Stimulated activated CD4-positive, alpha-beta T cell treated with anti-CD3 and anti-CD28 coated beads, Interleukin-1b, Interleukin-23, amount 100 ng/mL, for 48 hours (primary cell): ENCODE measurements at places on chromosomes 7 and 10.

- DNase-seq = no peak
These were observed 191.2 kb downstream of the DYNC1I1 start for GRCh38 chr7:95963446-95963990.

- DNase-seq = no peak
These were observed 104.2 kb upstream of the CHST15 start for GRCh38 chr10:124197371-124198124.

DNA sequence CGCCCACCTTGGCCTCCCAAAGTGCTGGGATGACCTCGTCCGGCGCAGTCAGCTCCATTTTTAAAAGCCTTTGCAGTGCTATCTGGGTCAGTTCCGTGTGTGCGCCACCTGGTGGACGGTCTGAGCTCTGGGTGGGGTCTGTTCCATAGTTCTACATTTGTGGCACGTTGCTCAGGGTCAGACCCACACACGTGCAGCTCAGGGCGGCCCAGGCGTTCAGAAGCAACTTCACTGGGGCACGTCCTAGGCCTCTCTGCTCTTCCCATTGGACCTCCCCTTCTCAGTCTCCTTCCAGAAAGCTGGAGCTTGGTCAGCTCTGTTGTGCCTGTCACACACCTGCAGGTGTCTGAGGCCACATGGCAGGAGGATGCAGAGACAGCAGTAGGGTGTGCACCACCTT, 137.9 kb downstream of the DNAJB6 start:
- peak; percentile 36 for DNase-seq

DNA sequence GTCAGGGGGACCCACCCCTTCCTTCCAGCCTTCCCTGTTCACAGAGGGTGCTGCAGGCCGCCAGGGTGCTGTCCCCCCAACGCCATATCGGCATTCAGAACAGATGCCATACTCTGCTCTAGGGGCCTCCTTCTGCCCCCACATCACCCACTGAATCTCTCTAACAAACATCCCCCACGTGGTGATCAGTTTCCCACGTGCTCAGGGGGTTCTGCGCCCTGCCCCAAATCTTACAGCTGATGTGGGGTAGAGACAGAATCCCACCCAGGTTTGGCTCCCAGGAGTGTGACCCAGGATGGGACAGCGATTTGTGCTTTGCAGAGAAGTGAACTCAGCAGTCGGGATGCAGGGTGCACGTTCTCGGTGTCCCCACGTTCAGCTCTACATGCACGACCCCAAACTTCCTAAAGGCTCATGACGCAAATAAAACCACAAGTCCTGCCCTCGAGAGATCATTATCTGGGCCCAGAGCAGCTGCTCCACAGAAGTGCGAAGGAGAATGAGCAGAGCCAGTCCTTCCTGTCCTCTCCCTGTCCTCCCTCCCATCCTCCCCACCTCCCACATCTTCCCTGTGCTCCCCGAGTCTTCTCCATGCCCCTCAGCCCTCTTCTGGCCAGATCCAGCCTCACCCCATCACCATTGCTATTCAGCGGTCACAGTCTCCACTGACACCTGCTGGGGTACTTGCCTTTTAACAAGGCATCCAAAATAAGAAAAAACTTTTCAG, 423.4 kb downstream of the DNAJB6 start:
- DNase-seq = no peak

DNA sequence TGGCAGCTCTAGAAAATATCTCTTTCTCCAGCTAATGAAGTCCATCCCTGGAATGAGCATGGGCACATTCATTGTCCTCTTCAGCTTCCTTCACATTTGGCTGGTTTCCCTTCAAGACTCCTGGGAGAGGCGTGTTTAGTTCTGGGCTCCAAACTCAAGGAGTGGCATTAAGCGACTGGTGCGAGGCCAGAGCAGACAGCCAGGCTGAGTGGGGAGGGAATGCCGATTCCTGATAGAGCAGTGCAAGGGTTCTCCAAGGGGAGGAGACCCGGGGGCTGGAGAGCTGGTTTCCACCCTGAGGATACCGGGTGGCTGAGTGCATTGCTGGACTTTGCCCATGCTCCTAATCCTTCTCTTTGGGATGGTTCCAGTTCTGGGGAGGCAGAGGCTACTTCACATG, 372.1 kb downstream of the RPS24 start:
- no peak for DNase-seq

GRCh38 chr7:27031289-27032172, 64.3 kb downstream of the HOXA1 start:
- DNase-seq = no peak

GRCh38 chr7:150982351-150982750, 4.2 kb upstream of the KCNH2 start:
- DNase-seq = no peak

DNA sequence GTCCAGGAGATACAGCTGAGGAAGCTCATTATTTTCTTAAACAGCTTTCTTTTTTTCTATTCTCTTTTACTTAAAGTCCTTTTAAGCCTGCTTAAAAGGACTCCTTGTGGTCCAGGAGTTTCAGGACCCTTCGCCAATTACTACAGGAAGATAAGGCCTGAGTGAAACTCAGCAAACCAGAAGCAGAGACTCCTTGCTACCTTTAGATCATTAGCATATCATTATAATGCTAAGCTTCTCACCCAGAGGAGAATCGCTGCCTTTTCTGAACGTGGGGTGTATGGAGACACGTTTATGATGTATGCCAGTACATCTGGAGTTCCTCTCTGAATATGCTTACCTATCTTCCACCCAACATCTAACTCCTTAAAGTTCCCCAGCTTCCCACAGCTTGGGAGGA, 47.5 kb downstream of the ANKMY2 start:
- DNase-seq = no peak

DNA sequence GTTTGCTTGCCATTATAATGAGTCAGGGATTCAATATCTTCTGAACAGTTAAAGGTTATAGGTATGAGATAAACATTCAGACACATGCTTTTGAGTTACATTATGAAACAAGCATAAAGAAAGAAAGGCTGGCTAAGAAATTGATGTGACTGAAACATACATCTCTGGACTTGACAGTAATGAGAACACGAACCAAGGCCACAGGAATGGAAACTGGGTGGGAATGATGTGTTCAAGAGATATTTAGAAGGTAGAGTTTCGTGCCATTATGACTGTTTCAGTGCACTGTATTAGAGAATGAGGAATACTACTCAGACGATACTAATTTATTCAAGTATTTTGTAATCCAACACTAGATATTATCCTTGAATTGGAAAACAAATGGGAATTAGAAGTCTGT, 332.1 kb upstream of the MAGI2 start:
- DNase-seq = no peak

- DNase-seq = no peak
These were observed 71.5 kb upstream of the LRRC4 start for GRCh38 chr7:128102490-128103291.

DNA sequence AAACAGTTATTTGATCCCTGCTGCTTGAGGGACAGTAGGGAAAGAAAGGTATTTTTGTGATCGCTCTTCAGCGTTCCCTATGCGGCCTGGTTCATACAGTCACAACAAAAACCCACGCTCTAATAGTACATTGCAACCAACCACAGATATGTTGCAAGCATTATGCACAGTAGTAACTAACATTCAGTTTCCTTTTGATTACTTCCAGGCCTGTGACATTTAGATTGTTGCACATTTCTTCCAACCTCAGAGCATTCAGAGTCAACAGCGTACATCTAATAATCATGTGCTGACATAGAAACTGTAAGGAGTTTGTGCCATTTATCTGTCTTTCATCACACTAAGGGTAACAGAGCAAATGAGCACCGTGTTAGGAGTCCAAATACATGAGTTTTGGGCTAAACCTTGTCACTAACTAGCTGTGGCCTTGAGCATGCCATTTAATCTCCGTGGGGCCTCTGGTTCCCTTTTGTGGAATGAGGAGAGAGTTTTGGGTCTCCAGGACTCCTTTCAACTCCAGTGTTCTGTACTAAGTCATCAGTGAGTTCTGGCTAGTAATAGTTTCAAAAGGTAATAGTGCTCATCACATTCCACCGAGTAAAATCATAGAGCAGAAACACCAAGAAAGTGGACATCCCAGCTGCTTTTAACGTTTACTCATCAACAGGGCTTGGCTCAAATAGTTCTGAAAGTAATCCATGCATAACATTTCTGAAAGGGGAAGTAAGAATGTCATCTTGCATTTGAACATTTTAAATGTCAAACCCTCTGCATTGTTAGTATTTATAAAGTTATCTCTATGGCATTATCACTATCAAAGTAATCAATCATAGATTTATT, 99.0 kb upstream of the FZD1 start:
- DNase-seq = no peak

GRCh38 chr7:27996141-27996540, 184.5 kb downstream of the JAZF1 start:
- DNase-seq = no peak

DNA sequence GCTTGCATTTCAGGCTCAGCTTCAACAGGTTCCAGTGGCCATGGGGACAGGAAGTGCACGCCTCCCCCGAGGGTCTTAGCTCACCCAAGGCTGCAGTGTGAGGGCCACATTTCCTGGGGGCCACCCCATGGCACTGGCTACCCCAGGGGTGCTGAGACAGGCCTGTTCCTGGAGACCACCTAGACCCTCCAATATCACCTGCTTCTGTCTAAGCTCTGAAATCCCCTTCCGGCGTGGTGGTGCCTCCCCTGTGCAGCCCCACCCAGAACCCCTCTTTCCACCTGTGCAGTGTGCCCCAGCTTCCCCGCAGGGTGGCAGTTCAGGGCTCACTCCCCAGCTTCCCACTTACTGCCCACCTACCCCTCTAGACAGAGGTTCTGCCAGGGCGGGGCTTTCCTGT, 83.1 kb downstream of the ADARB2 start:
- no peak for DNase-seq

- peak; percentile 23 for DNase-seq
These were observed 80.0 kb downstream of the CELF2 start for GRCh38 chr10:11097686-11098085.

DNA sequence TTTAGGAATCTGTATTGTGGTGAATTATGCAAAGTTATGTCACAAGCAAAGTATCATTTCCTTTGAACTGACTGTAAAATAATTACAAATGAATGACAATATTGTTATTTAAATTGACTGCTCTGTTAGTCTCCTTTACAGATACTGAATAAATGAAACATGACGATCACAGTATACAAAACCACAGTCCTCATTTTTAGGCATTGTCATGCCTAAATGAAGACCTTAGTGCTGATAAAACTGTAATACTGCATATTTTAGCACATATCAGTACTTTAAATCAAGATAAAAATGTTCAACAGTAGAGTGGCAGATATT, 39.7 kb upstream of the FEZF1 start:
- no peak for DNase-seq

GRCh38 chr7:103962070-103962469, 27.4 kb downstream of the RELN start:
- no peak for DNase-seq

GRCh38 chr10:92574548-92575261, 812 bp upstream of the IDE start:
- DNase-seq = no peak

GRCh38 chr10:86298501-86299001, 68.0 kb downstream of the GRID1 start:
- no peak for DNase-seq

DNA sequence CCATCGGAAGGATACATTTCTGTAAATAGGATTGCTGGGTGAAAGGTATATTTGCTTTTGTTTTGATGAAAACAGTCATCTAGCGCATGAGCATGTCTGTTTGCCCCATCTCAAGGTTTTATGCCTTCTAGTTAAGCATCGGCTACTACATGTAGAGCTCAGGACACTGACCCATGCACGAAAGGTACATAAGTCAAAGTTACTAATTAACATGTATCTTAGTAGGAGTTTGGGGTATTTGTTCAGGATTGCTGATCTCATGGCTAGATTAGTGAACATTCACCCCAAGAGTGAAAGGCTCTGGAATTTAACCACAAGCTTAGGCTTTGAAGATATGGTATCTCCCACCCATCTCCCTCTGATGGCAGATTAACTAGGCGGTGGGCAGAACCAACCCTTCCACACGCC, 91.5 kb downstream of the RBM20 start:
- DNase-seq = no peak

DNA sequence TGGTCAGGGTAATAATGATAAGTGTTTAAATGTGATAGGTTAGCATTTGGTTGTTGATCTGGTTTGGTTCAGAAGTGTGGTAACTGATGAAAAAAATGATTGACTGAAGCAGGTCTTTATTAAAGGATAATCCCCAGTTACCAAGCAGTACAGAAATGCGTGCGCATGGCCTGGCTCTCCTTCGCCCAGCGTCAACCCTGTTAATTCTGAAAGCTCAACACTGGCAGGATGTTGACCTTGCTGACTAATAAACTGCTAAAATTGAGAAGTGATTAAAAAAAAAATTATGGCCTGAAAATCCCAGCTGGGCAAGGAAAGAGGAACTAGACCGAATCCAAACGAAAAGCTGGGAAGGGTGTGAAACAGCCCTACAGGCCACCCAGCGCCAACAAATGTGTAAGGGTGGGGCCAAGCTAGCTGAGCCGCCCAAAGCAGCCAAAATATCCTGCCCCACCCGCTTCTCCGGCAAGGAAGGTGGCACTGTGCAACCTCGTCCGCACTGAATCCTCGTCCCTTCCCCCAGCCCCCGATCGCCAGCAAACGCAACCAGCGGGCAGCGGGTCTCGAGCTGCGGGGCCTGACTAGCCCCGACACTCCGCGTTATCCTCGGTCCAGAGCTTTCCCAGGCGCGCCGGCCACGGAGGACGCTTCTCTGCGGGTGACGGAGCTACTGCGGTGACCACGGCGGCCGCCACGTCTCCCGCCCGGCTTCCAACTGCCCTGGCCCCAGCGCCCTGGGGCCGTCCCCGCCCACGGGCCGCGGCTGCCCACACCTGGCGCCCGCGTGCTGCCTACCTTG, 561 bp downstream of the SHTN1 start:
- no peak for DNase-seq

GRCh38 chr7:132475669-132476116, 100.6 kb downstream of the PLXNA4 start:
- no peak for DNase-seq

GRCh38 chr7:67990716-67991115, 994.1 kb downstream of the TYW1 start:
- DNase-seq = no peak

DNA sequence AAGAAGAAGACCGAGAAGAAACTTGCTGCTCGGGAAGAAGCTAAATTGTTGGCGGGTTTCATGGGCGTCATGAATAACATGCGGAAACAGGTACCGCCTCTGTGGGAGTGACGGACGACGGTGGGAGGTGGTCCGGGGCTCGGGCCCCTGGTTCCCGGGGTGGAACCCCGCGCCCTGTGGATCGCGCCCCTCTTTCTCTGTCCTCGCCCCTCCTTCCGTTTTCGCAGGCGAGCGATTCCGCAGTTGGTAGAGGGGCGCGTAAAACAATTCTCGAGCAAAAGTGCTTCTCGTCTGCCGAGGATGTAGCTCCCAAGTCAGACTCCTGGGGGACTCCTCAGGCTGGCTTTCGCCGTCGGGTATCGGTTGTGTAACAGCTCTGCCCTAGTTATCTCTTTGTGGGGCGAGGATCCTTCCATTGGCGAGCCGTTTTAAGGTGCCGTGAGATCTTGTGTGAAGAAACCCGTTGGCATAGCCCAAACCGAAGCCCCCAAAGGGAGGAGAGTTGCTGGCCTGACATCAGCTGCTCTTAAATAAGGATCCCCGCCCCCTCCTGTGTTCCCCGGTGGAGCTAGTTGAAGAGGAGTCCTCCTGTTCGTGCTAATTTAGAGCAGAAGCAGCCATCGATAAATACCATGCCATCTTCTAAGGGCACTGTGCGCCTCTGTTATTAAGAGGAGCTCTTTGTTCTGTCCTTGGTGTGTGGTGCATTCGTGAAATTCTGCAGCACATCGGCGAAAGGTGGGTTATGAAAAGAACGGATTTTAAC, 655 bp downstream of the KLHL7 start:
- DNase-seq = peak; percentile 33
